ENCODE measurements at places on chromosomes 4 and X.

GRCh38 chr4:55865228-55865806 lies 11.9 kb downstream of the EXOC1 start:
- DNase-seq = no peak

DNA sequence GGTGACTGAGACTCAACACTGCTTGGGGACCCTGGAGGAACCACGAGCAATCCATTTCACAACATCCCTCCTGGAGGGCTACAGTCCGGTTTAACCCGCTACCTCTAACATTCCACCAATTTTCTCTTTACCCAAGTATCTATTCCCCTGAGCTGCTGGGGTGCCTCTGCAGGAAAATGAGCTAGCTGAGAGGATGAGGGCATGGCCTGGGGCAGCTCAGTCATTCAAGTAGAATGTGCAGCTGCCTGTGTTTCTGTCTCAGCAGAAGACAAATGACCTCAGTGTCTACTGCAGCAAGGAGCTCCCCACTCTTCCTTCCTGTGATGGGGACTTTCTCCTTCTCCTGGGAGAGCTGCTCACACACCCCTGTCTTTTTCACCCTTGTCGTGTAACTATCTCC lies 120.8 kb downstream of the ZNF518B start:
- DNase-seq = no peak

DNA sequence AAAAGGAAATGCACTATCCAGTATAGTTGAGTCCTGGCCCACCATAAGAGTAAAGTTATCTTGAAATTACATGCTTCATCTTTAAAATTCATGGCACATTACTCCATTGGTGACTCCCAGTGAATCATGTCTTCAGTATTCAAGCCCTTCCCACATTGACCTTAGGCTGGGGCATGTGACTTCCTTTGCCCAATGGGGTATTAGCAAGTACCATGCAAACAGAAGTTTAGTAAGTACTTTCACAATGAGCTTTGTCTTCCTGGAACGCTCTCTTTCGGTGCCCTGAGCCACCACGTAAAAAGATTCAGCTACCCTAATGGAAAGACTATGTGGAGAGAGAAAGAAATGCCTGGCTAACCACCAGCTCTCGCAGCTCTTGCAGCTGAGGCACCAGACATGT lies 235.4 kb downstream of the HNRNPD start:
- no peak for DNase-seq

DNA sequence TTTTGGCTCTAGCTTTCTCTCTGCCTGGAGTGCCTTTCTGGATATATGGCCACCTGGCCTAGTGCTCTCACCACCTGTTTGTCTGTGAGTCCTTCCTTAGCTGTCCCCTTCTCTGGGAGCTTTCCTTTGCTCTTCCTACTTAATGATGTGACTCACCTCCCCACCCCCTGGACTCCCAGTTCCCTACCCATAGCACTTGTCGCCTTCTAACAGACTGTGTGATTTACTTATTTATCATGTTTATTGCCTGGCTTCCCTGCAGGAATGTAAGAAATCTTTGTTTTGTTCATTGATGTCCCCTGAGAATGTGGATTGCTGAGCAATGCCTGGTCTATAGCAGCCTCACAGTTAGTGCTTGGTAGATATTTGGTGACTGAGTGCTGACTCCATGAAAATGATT lies 18.9 kb downstream of the ADD1 start:
- no peak for DNase-seq

DNA sequence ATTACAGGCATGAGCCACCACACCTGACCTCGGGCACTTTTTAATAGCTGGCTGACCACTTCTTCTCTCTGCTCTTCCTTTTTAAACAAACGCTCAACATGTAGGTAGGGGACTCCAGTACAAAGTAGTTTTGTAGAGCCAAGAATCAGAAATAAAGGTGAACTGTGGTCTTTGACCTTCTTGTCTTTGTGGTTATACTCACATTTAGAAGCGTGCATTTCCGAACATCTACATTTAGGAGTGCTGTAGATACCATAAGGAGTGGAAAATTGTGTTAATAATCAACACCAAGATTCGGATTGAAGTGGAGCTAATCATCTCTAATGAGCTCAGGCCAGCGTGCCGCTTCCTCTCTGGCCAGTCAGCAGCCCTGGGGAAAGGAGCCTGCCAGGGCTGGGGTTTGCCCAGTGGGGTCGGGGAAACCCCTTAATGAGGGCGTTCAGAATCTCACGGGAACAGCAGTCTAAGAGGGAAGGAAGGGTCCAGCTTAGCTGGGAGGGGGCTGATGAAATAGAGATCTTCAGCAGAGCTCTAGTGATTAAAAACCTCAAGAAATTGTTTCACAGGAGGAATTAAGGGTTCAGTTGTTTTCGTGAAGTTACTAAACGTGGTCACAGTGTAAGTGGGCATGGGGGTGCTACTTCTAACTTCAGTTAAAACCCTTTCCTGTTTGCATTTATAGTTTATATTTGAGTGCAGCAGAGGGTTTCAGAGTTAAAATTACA lies 81.2 kb downstream of the GAB1 start:
- DNase-seq = no peak

- DNase-seq = no peak
These were observed 98.9 kb downstream of the FRMPD4 start for GRCh38 chrX:12237131-12237530.

DNA sequence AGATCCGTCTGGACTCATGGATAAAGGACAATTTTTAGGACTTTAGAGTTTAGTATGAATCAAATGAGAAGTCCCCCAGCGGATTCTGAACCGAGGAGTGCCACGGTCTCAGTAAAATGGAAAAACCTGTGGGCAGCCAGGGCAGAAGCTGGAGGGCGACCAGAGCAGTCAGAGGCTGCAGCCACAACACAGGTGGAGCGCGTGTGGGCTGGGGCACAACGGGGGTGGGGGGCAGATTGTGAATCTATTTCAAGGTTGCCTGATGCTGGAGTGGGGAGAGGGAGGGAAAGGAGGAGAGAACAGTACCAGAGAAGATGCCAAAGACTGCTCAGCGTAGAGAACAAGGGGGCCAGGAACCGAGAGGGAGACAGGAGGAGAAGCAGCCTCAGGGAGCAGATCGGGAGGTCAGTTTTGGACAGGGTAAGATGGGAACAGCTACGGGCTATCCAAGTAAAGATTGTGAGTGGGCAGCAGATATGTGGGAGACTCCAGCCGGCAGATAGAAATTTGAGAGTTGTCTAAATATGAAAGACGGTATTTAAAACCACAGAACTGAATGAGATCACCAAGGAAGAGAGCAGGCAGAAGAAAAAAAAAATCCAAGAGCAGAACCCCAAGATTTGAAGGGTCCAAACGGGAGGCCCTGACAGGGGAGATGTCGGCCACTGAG lies 9.5 kb downstream of the FAT1 start:
- DNase-seq = no peak

DNA sequence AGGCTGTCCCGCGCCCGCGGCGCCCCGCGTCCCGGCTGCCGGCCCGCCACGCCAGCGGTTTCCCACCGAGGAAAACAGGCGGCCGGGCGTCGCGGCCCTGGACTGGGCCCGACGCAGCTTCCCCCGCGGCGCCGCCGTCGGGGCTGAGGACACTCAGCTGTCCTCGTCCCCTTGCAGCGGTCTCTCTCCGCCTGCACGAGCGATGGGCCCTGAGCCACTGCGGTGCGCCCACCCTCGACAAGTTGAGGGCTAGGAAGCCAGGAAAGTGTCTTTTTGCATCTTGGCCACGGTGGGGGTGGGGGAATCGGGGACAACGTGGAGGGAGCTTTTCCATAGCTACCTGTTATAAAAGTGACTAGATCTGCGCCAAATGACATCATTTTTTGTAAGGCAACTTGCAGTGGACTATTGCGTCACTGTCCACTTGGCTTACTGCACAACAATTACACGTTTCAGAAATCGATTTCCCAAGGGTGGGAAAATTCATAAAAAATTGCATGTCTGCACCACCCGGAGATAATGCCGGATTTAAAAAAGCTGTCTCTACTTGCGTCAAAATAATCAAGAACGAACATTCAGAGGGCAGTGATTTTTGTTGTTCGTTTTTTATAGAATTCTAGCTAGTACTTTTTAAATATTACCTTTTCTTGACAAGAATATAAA lies 1.1 kb downstream of the KLHL15 start:
- DNase-seq = no peak

- DNase-seq = no peak
These were observed 44.6 kb upstream of the TRPC5OS start for GRCh38 chrX:111831343-111831742.

DNA sequence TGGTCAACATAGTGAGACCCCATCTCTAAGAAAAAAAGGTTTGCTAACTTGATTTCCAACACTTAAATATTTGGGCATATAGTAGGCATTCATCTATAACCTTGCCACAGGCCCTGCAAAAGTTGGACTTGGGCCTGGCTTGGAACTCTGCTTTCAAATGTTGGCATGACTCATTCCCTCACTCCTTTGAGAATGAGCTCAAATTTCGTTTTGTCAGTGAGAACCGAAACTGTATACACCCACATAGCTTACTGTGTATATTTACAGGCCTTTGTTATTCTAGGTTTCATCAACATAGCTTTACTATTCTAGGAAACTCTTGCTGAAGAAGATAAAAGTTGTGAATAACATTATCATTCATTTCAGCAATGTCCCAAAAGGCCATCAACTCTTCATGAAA lies 88.7 kb upstream of the ELOVL6 start:
- peak; percentile 44 for DNase-seq

GRCh38 chr4:99033956-99034355 lies 38.4 kb downstream of the METAP1 start:
- DNase-seq = no peak

GRCh38 chrX:24876530-24877287 lies 139.1 kb downstream of the ARX start:
- no peak for DNase-seq

- DNase-seq = no peak
These were observed 85.0 kb upstream of the ZNF81 start for GRCh38 chrX:47751670-47752069.

- no peak for DNase-seq
These were observed 4.3 kb downstream of the WDR44 start for GRCh38 chrX:118350221-118350620.

- DNase-seq = no peak
These were observed 58.2 kb downstream of the NAA11 start for GRCh38 chr4:79267671-79268070.

DNA sequence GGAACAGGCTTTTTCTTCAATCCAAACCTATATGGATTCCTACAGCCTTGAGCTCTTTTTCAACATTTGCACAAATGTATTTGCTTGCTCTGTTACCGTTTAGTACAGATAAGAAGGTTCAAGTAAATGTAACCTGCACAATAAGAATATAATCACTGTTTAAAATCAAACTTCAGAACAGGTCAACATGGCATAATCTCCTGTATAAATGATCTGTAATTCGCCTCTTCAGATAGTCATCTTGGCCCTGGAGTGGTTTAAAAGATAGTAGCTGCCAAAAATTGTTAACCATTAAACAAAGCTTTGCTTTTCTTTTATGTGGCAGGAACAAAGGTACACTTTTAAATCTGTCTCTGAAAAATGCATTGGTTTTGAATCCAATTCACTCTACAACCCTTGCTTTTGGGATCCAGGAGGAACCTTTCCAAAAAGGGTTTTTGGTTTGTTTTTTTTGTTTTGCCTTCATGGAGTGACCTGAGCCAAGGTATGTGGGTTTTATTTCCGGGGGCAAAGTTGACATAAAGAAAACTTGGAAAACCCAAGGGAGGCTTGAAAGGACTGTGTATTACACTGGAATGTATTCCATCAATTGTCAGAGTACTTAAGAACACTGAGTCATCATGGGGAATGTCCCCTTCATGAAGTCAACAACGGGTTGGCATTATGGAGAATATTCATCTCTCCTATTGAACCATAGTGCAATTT lies 210.4 kb upstream of the HCCS start:
- no peak for DNase-seq

DNA sequence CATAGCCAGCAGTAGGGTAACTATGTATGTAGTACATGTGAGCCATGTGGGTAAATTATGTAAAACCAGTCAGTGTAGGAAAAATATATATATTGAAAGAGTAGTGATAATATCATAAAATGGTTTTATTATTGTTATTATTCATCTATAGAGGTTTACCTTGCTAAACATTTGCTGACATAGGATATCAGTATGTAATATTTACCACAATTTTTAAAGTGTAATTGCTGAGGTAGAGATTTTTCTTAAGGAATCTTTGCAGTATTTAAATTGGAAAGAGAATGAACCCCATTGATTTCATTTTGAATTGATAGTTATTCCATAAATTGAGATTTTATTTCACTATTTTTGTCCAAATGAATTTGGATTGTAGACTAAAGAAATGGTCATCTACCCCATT lies 27.1 kb downstream of the SLAIN2 start:
- no peak for DNase-seq

DNA sequence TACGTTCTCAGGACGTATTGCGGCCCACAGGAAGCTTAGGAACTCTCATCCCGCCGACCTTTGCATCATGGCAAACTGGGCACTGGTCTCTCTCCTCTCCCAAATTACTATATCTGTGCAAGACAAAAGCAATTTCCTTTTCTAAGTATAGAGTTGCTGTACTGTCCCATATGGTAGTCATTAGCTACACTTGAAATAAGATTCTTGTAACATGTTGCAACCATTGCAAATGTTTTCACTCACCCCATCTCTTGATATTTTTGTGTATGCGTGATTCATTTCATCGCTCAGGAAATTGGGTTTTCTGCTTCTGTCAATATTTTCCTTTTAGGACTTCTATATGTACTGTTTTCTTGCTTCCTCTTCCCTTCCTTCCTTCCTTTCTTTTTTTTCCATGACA lies 15.7 kb downstream of the ARMCX6 start:
- no peak for DNase-seq

DNA sequence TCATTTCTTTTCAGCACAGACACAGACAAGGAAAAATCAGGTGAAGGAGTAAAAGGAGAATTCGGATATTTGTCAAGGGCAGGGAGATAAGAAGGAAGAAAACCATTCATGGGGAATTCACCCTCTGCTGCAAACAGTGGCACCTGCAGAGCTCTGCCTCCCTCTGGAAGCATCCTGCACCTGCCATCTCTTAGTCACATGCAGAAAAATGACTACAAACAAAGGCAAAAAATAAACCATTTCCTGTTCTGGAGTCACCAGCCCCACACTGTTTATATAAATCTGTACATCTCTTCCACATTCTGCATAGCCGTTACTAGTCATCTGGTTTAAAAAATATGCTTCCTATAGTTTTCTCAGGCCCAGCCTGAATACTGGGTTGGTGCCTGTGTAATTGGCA lies 205.3 kb downstream of the ARAP2 start:
- no peak for DNase-seq

GRCh38 chr4:187183346-187183745 lies 459.7 kb upstream of the FAT1 start:
- DNase-seq = no peak

- DNase-seq = no peak
These were observed 43.3 kb upstream of the MBNL3 start for GRCh38 chrX:132532097-132532496.

DNA sequence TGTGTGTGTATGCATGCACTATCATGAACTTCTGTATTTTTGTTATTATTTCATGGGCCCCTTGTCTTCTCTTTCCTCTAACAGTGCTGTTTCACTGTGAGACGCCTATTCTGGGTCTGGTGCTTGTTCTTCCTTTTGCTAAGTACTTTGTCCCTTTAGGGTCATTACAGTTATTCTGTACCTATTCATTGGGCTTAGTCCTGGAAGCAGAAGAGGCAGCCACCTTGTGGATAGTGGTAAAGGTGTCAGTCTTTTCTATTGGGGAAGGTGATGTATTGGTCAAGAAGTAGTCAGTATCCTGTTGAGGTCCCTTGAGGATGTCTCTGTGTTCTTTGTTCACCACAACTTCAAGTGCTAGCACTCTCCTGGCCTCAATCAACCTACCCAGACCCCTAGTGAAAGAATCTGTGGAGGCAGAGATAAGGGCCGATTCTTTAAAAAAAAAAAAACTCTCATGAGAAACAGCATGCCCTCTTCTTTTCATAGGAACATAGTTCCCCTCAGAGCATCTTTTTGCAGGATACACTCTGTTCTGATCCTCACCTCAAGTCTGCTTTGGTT lies 593.8 kb downstream of the SPRY1 start:
- no peak for DNase-seq

Data from GM19239 (cell line).